ENCODE measurements at places on chromosomes 5 and 9. TPM values are rescaled to one million over a fixed set of nuclear protein-coding genes. Genes with fewer than 3 reads are reported as not detected.
A peak's percentile ranks its signal among the peaks of the same experiment; 100 is the strongest.

The PKD2L2 gene
- not detected for total RNA-seq

The DAB2IP gene
- 6.6 TPM for total RNA-seq

GRCh38 chr5:116358911-116359418 is 215.7 kb downstream of the SEMA6A start:
- no peak for DNase-seq

DNA sequence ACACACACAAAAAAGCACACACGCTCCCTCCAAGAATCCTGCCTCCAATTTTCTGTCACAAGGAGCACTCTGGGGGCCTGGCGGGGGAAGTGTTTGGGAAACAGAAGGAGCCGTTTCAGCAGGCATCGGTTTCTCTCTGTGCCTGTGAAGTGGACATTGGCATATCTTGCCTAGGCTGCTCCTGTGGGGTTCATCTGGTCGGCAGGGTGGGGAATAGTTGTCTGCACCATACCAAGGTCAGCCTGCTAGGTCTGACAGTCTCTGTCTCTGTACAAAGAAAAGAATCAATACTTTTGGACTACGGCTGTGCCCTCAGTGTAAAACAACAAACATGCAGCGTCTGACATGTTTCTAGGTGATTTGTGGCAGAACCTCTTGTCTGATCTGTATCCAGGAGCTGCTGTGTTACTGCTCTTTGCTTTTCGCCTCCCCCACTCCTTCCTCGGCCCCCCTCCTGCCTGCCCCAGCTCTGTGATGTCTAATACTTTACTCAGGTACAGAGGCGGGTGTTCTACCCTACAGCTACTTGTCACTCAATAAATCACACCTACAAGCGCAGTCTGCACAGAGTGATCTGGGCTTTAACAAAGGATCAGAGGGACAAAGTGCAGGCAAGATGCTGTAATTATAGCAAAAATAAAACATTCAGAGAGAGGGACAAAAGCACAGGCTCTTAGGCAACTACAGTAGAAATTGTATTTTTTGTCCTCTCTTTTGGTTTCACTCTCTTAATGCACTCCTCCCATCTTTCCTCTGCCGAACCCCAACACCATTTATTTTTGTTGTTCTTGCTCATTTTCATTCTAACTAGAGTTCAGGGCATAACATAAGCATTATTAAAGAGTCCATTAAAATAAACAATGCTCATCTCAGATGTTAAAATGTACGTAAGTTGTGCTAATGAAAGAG is 216.7 kb downstream of the BNC2 start:
- no peak for DNase-seq

DNA sequence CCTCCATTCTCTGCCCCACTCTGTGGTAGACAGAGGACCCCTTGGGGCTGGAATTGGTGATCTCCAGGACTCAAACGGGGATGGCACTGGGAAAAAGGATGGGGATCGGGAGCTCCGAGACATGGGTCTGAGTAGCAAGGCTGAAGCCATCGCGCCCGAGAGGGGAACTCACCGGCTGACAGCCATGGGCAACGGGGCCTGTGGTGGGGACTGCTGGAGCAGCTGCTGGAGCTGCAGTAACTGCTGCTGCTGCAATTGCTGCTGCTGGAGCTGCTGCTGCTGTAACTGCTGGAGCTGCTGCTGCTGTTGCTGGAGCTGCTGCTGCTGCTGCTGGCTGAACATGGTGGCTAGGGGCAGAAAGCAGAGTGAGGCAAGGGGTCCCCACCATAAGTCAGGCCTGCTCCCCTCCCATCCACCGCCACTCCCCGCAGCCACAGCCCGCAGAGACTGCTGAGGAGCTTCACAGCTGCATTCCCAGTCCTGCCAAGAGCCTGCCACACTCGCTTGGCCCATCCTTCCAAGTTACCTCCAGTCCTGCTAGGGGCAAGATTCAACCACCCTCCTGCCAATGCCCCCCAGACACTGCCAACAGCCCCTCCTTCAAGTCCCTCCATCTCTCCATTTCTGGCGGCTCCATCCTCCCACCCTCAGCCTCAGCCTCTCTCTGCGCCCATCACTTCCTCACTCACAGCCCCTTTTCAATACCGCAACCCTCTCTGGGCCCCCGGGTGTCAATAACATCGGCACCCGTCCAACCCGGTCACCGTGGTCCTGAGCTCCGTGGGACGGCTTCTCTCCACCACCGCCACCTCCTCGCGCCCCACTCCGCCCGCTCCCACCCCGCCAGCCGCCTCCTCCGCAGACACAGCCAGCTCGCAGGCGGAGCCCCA is 611 bp downstream of the CIZ1 start:
- peak; percentile 48 for DNase-seq

All from myocyte (in vitro differentiated cells).